ENCODE measurements at places on chromosomes 4 and X.

- no peak for DNase-seq
These were observed 162.5 kb upstream of the TBL1X start for GRCh38 chrX:9302381-9302780.

- no peak for DNase-seq
These were observed 53.2 kb upstream of the ADRA2C start for GRCh38 chr4:3712936-3713335.

DNA sequence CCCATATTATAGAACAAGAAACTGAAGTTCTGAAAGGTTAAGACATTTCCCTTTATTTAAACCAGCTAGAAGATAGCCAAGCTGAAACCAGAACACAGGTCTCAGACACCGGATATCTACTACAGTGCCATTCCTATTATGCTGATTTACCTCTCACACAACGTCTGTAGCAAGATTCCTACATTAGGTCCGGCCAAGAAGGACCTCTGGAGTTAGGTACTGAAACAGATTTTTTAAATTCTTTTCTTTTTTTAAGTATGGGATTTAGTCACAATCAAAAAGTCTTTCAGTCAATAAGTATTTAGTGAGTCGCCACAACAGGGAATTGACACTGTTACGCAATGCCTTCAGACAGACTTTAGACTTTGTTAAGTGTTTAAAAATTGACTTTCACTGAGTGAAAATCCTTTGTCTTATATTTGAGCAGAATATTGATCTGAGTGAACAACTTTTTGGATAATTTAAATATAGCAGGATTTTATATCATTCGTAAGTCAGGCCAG, 26.5 kb upstream of the SPANXN4 start:
- no peak for DNase-seq

- DNase-seq: no peak
These were observed 4.5 kb upstream of the PPP2R2C start for GRCh38 chr4:6476893-6477292.

DNA sequence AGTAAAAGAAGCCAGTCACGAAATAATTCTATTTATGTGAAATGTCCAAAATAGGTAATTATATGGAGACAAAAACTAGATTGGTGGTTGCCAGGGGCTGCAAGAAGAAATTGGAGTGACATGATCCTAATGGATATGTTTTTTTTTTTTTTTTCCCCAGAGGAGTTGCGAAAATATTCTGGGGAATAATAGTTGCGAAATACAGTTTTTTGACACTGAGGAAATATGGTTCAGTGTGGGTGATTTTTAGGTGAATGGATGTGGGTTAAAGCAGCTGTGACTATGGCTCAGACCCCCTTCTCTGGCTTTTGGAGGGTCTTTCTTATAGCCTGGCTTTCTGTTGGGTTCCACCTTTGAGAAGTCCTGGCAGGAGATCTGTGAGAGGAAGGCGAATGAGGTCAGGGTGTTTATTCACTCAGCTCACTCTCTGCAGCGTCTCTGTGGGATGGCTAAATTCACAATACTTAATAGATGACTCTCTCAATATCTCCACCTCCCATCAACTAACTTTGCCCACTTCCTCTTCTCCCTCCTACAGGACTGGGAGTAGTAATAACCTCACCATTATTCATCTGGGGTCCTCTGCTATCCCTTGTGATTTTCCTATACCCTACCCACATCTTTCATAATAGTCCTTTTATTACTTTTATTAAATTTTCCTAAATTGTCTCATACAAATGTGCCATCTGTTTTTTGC, 15.3 kb upstream of the RAB9B start:
- DNase-seq: no peak

DNA sequence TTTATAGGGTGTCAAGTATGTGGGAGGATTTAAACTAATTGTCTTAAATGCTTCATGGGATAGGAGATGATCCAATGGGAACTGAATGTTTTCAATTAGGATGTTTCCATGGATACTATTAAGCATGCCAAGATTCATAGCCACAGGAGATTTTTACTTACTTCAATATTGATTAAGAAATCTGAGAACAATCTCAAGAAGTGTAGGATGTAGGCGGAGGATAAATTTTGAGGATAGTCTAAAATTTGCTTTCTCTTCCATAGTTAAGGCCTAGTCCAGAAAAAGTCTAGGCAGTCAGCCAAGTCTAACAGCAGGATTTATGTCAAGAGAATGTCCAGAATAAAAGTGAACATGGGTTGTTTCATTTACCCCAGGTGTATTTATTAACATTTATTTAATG, 32.8 kb downstream of the REPS2 start:
- DNase-seq: no peak

- DNase-seq: no peak
These were observed 5.6 kb upstream of the BANK1 start for GRCh38 chr4:101784957-101785356.

DNA sequence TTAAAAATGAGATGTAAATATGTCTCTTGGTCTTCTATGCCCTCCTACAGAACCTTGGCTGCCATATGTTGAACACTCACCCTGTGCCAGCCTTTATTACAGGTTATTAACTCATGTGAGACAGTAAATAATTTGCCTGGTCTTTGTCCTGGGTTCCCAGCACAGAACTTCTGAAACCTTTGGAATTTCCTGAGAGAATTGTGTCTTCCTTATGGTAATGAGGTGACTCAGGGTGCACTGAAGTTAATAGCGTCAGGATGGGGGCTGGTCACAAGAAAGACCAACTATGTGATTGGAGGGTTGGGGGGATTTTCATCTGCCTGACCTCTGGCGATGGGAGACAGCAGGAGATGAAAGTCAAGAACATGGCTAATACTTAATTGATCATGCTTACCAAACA, 289.8 kb upstream of the STS start:
- DNase-seq: no peak

DNA sequence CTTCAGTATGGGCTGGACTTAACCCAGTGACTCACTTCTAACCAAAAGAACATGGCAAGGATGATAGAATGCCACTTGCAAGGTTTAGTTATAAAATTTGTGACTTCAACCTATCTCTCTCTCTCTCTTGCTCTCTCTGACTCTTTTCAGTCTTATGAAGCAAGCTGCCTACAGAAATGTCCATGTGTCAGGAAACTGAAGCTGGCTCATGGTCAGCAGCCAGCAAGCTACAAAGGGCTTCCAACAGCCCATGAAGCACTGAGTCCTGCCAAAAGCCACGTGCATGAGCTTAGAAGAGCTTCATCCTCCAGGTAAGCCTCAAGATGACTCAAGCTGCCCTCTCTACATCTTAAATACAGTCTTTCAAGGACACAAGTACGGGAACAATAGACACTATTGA, 100.3 kb downstream of the HS3ST1 start:
- no peak for DNase-seq

- DNase-seq: no peak
These were observed 668.2 kb upstream of the NDST4 start for GRCh38 chr4:115781528-115782146.

DNA sequence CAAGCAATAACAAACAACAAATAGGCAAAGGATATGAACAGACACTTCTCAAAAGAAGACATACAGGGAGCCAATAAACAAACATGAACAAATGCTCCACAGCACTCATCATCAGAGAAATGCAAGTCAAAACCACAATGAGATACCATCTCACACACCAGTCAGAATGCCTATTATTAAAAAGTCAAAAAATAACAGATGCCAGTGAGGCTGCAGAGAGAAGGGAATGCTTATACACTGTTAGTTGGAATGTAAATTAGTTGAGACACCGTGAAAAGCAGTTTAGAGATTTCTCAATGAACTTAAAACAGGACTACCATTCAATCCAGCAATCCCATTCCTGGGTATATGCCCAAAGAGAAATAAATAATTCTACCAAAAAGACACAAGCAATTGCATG, 129.8 kb upstream of the MAGEB2 start:
- DNase-seq: no peak

- no peak for DNase-seq
These were observed 202.3 kb downstream of the NDST4 start for GRCh38 chr4:114911111-114911510.
